ENCODE measurements at places on chromosomes 4 and X.

- peak; percentile 45 for DNase-seq
Observed at GRCh38 chrX:107684956-107685385, 56.7 kb downstream of the PRPS1 start.

DNA sequence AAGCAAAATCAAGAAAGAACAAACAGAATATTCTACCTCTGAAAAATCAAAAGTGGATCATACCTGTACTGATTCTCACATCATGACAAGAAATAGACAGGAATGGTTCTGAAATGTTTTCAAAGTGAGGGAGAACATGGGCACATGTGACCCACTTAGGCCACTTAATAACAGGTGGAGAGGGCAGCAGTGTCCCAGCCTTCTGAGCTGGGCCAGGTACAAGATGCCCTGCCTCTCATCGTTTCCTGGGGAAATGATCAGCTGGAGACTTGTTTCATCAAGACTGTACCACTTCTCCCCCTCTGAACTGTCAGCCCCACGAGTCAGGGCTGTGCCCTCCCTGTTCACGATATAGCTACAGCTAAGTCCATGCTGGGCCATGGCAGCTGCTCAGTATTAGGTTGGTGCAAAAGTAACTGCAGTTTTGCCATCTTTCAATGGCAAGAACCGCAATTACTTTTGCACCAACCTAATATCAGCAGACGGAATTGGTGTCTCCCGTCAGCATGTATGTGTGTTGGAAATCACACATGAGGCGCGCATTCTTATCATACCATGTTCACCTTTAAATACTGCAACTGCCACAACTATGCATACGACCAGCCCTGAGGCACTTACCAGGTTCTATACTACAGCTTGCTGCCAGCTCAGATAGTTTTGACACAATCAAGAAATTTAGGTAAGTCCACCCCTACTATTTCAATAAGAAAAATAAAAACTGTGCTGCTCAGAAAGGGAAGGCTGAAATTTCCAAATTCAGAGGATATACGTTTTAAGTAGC lies 71.4 kb downstream of the GATB start:
- no peak for DNase-seq

- no peak for DNase-seq
Observed at GRCh38 chr4:87975466-87975865, at the start of gene SPP1. SPP1 (plus strand) TSS chr4:87975714; CDS start chr4:87976896, 1,182 bp downstream.

GRCh38 chr4:52911684-52912294 lies 49.7 kb downstream of the RASL11B start:
- DNase-seq, result no peak

GRCh38 chr4:24285759-24286158 lies 298.6 kb downstream of the DHX15 start:
- DNase-seq, result no peak
